Fibroblast of skin of right biceps (primary cell): ENCODE measurements at places on chromosomes 5 and 9.
A peak's percentile ranks its signal among the peaks of the same experiment; 100 is the strongest.

DNA sequence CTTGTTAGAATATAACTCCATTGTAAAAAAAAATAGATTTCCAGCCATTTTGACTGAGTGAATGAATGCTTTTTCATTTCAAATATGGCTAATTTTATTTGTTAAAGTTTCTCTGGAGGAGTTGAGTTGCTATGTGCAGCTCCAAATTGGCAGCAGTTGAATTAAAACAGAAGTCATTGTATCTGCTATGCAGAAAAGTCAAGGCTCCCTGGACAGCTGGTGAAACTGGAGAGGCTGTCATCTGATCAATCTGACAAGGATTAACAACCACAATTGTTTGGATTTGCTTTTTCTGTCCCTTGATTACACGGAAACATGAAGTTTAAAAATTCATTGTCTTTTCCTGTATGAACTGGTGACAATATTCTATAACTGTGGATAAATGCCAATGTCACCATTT lies 713.9 kb downstream of the EFNA5 start:
- no peak for DNase-seq

- no peak for DNase-seq
Observed at GRCh38 chr9:15059003-15059402, 148.8 kb upstream of the FREM1 start.

DNA sequence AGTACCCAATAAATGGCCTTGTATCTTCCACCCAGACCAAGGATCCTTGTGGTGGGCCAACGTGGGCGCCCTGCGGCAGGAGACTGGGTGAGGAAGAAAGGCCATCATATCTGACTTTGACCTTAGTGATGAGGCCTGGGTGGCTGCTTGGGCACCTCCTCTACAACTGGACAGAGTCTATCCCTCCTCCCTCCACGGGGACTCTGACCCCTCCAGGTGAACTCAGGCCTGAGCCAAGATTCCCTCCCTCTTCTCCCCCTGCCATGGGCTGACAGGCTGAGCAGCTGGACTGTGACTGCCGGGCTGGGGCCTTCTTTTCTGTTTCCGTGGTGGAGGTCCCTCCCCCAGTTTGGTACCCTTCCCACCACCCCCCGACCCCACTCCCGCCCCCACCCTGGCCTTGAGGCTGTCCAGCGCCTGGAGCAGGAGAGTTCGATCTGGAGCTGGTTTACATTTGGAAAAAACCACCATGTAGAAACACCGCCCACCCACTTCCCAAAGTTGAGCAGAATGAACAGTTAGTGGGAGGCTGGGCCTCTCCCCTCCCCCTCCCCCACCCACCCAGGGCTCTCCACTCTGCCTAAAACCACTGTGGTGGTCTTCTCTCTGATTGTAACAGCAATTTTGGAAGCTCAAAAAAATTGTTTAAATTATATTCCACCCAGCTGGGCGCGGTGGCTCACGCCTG lies 1.2 kb upstream of the PHYHD1 start:
- DNase-seq = no peak

DNA sequence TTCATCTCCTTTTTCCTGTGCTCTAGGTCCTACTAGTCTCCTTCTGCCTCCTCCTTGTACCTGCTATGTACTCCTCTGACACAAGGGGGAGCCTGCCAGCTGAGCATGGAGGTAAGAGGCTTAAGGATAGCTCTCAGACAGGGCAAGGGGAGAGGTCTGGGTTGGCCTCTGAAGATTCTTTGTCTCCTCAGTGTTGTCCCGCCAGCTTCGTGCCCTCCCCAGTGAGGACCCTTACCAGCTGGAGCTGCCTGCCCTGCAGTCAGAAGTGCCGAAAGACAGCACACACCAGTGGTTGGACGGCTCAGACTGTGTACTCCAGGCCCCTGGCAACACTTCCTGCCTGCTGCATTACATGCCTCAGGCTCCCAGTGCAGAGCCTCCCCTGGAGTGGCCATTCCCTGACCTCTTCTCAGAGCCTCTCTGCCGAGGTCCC lies 3.8 kb downstream of the CREB3 start:
- DNase-seq = peak; percentile 70

DNA sequence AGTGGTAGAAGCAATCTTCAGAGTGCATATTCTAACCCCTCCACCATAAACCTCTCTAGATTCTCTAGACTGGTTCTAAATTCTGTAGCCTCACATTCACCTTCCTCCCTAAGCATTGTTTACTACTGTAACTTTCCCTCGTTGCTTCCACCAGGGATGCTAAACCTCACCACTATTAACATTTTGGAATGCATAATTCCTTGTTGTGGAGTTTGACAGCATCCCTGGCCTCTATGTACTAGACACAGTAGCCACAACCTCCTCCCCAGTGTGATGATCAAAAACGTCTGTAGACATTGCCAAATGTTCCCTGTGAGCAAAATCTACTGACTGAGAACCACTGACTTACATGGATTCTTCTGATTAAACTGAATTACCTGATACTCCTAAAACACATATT lies 18.6 kb downstream of the PAPPA start:
- no peak for DNase-seq

DNA sequence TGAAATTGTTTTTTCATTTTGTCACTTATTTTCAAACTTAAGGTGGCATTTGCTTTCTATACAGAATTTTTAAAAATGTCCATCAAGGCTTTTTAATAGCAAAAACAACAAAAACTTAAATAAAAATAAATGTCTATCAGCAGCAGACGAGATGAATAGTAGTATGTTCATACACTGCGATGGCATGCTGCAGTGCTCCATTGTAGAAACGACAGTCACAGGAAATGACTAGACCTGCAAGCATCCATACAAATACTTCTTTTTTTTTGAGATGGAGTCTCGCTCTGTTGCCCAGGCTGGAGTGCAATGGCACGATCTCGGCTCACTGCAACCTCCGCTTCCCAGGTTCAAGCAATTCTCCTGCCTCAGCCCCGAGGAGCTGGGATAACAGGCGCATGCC lies 41.4 kb downstream of the COL23A1 start:
- DNase-seq = peak; percentile 66

- peak; percentile 6 for DNase-seq
Observed at GRCh38 chr9:22279636-22280035, 167.0 kb upstream of the DMRTA1 start.
